ENCODE measurements at places on chromosomes 6 and 20. TPM values are rescaled to one million over a fixed set of nuclear protein-coding genes. Genes with fewer than 3 reads are reported as not detected.

The EPHA7 gene
- total RNA-seq, result not detected

The FAM83C gene
- total RNA-seq, result not detected

The KCNB1 gene
- 0.02 TPM for total RNA-seq

The CD109 gene
- 8.1 TPM for total RNA-seq

The PHF3 gene
- total RNA-seq, result 50.2 TPM

The TCP11 gene
- total RNA-seq, result not detected

The ECT2L gene
- not detected for total RNA-seq

The OTOR gene
- total RNA-seq, result not detected

The KIF25 gene
- total RNA-seq, result not detected

The SYNE1 gene
- total RNA-seq, result 105 TPM

The GNAS-AS1 gene
- total RNA-seq, result 1.7 TPM

The SLC22A7 gene
- total RNA-seq, result not detected

The WFDC2 gene
- not detected for total RNA-seq

The MYCT1 gene
- total RNA-seq, result not detected

The TXLNB gene
- total RNA-seq, result 0.63 TPM

The MEI4 gene
- not detected for total RNA-seq

The CD24 gene
- 0.10 TPM for total RNA-seq

The SAMD3 gene
- 71.0 TPM for total RNA-seq

The TBC1D32 gene
- total RNA-seq, result 9.9 TPM

The DEFB114 gene
- not detected for total RNA-seq

The OR2J3 gene
- total RNA-seq, result not detected

The FABP7 gene
- total RNA-seq, result not detected

The FGD2 gene
- total RNA-seq, result 1.2 TPM

The LIN28B gene
- total RNA-seq, result not detected

The TMEM217 gene
- total RNA-seq, result 3.9 TPM

The RBL1 gene
- 41.5 TPM for total RNA-seq

All from activated naive CD4-positive, alpha-beta T cell treated with anti-CD3 and anti-CD28 coated beads, Interleukin-2, amount 10 ng/mL, durations not matched to agents 5 hours and 36 hours (primary cell).